ENCODE measurements at places on chromosomes 16 and 17.

- no peak for DNase-seq
These were observed 13.3 kb downstream of the IRX5 start for GRCh38 chr16:54944002-54944401.

GRCh38 chr17:68033636-68034451 is 1.7 kb upstream of the KPNA2 start:
- no peak for DNase-seq

- no peak for DNase-seq
These were observed 60.5 kb downstream of the ADAMTS18 start for GRCh38 chr16:77374384-77374783.

DNA sequence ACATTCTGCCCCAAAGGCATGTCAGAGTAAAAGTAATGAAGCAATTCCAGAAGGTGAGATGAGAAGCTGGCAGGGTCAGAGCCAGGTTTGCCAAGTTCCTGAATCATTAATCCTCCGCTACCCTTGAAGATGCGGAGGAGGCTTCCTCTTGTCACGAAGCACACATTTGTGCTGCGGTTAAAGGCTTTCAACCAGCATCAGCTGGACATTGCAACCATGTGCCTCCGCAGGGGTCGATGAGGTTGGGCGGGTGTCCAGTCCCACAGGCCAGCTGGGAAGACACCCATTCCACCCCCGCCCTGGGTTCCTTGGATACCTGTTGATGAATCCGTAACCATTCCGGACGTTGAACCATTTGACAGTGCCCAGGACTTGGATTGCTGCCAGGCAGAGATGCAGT is 1.3 kb downstream of the YBX2 start:
- DNase-seq = no peak

- DNase-seq = no peak
These were observed 18.4 kb downstream of the STX8 start for GRCh38 chr17:9557161-9557755.

GRCh38 chr16:12099451-12100123 is 123.1 kb downstream of the SNX29 start:
- DNase-seq = no peak

- no peak for DNase-seq
These were observed 55.0 kb downstream of the SMPD3 start for GRCh38 chr16:68393333-68393732.

DNA sequence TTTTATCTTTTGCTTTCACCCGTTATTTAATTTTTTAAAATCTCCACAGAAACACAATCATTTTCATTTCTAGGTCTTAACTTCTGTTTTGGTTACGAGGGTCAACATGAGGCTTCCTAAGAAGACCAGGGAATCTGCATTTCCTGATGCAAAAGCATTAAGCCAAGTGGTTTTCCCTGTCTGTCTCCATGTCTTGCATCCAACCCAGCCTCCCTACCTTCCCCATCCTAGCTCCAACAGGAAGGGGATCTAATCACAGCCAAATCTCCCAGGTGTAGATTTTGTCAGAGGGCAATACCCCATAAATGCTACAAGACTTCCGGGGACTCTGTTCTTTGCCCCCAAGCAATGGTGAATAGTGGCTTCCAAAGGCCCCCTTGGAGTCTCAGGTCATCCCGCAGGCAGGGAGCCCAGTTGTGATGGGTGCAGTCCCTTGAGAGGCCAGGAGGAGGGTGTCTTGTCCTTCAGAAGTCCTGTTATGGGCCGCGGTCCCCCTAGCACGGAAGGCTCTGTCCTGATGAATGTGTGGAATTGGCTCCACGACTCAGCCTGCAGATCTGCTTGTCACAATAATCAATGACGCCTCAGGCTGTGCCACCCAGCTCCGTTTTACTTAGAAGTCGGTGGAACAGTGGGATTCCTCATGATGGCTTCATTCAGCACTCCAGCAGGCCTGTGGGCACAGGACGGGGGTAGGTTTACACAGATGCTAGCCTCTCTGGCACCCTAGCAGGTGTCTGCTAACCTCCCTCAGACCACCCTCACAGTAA is 141.1 kb downstream of the RGS9 start:
- peak; percentile 17 for DNase-seq

DNA sequence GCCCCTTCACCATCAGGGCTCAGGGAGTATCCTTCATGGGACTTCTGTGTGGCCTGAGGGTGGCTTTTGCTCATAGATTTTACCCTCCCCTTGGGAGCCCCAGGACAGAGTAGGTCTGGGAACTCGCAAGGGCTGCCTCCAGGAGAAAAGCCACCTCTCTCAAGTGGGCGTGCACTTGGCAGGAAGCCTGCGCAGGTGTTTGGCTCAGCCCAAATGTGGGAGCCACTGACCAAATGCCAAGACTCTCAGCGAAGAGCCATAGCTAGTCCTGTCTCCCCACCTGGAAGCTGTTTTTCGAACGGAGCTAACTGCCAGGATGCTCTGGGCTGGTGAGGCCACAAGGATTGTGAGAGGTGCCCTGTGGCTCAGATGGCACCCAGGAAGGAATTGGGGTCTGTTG is 2.0 kb upstream of the HSD17B2 start:
- DNase-seq = no peak

DNA sequence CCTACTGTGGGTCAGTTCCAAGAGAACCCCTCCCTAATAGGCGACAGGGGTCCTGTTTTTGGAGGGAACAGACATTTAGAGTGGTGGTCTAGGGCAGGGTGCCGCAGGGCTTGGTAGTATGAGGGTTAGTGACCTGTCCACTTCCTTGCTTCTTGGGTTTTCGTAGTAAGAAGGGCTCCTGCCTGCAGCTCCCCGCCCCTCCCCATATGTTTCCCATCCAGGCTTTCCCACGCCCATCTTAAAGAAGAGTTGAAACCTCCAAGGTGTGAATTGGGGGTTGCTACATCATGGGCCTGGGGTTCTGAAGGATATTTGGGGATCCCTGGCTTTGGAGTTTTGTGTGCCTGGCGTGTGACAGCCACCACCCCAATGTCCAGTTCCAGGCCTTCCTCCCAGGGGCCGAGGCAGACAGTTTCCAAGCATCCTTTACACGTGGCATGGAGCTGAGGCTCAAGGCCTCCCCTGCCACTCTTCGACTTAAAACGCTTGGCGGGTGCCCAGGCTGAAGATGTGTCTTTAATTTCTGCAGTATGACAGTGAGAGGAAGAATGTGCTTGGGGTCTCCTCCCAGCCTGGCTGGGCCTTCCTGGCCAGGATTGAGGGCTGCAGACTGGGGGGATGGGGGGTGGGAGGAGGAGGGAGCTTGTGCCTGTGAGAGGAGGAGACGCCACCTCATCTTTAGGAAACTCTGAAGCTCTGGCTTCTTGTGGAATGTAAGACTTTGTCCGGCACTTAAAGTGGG is 2.3 kb upstream of the COL1A1 start:
- DNase-seq = no peak

- DNase-seq = no peak
These were observed 97.6 kb downstream of the NPIPB11 start for GRCh38 chr16:29308644-29309546.

DNA sequence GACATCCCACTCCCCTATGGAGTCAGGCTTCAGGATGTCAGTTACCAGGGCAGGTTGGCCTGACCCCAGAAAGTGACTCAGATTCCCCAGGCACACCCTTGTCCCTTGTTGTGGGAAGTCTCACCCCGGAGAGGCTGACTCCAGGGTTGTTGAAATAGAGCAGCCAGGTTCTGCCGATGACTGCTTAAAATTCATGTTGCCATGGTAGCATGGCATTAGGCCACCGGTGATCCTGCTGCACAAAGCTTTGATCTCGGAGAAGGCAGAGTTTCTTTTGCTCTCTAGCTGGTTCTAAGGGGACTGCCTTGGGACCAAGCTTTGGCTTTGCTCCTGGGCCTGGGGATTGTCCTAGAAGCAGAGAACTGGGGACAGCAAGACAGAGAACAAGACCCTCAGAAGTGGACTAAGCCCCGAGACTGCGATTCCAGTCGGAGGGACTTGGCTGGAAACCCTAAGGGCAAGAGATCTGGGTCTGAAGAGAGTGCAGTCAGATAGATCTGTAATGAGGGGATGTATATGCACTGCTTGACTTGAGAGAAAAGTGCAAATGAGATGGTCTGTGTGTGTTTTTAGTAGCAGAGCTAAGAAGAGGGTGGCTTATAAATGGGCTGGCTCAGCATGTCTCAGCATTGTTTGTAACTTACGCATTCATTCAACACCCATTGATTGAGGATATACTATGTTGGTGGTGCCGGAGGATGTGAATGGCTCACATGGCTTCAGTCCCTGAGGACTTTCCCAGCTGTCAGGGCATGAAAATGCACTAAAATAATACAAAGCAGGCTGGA is 106.9 kb downstream of the RGS9 start:
- DNase-seq = no peak

Data from stimulated activated CD4-positive, alpha-beta T cell treated with anti-CD3 and anti-CD28 coated beads, TNF-alpha, amount 100 ng/mL, for 48 hours (primary cell).